ENCODE measurements at places on chromosomes 2 and 18.

- no peak for DNase-seq
Observed at GRCh38 chr18:75088622-75089211, 120.2 kb downstream of the PTGR3 start.

DNA sequence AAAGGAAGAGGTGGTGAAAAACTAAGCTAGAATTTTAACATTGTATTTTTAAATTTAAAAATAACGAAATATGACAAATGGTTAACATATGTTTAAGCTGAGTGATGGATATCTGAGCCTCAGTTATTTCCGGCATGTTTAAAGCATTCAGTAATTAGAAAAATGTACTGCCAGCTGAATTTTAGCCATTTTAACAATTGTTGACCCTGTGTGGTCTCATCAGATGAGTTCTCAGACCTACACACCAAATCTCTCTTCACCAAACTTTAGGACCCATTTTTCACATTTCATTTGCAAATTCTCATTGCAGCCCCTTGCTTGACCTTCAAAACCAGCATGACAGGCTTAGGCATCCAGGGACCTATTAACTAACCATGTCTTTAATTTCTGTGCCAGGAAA is 91.5 kb upstream of the RGPD4 start:
- no peak for DNase-seq

- peak; percentile 53 for DNase-seq
Observed at GRCh38 chr2:96359310-96359709, 23.7 kb downstream of the NCAPH start.

DNA sequence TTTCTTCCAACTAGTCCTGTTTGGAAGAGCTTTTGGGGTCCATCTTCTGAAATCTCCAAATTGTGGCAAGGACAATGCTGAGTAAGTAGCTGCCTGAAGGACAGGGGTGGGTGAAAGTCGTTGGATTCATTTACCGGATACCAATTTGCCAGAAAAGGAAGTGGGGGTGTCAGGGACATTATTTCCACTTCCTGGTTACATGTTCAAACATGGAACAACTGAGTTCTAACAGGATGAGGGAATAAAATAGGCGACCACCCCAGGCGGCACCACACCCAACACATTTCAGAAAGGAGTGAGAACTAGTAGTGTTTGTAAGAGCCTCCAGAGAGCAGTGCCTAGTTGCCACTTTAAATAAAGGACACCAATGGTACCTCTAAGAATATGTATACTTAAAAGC is 158.6 kb upstream of the SERTAD2 start:
- no peak for DNase-seq

DNA sequence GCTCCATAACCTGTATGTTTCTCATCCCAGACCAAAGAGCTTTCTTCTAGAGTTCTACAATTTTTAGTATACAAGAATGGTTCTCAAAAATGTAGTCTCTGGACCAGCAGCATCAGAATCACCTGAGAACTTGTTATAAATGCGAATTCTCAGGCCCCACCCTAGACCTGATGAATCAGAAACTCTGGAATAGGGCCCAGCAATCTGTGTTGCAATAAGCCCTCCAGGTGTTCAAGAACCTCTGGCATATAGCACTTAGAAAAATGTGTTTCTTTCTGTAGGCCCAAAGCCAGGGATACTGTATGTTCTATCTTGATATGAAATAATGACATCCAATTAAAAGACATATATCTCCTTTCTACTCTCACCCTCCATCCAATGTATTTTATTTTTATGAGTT is 10.4 kb downstream of the PAIP2B start:
- DNase-seq = no peak

GRCh38 chr2:64700133-64700809 is 46.6 kb upstream of the SERTAD2 start:
- no peak for DNase-seq

DNA sequence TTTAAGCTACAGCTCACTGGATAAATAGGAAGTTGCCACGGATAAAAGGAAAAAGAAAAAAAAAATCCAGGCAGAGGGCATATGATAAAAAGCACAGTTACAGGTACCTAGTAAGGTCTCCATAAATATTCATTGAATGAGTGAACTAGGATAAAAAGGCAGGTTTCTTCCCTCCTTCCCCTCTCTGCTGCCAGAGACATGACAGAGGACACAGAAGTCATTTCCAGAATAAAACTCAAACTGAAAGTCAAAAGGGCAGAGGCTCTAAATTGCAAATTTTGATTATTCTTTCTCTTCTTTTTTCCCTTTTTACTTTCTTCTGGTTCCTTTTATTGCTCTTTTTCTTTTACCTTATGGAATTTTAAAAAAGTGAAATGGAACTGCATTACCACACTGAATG is 7.7 kb downstream of the CD302 start:
- DNase-seq = no peak

- DNase-seq = no peak
Observed at GRCh38 chr2:104582471-104582870, 271.4 kb upstream of the POU3F3 start.

DNA sequence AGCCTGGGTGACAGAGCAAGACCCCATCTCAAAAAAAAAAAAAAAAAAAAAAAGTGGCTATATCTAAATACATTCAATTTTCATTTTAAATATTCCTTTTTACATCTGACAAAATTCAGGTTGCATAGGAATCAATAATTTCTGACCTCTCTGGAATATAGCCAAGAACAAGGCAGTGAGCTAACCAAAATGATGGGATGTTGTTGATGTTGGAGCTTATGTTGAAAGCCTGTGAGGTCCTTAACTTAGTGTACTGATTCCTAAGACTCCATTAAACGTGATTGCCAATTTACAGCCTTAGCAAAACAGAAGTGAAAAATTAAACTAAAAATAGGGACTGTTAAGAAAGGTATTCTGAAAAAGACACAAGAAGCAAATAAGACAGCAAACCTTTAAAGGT is 109.6 kb downstream of the MEP1B start:
- DNase-seq = no peak

DNA sequence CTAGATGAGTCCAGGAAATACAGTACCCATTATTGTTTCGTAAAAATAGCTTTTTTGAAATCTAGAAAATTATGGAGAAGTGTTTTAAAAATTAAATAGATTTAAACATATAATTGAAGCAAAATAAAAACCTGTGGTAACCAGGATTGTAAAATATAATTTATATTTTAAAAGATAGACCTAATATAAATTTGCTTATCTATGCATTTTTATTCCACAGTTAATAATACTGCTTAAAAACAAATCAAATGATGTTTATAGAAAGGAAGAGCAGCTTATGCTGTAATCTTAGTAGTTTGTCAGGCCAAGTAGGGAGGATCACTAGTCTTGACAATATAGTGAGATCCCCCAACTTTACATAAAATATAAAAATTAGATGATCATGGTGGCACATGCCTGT is 388.9 kb upstream of the CNTNAP5 start:
- no peak for DNase-seq

GRCh38 chr2:219251656-219252055 is 1.4 kb upstream of the TUBA4B start:
- no peak for DNase-seq

GRCh38 chr18:3692691-3693090 is 242.7 kb downstream of the TGIF1 start:
- no peak for DNase-seq

GRCh38 chr2:107337209-107337898 is 451.4 kb upstream of the ST6GAL2 start:
- no peak for DNase-seq

- DNase-seq = no peak
Observed at GRCh38 chr2:217459680-217460405, 543.0 kb downstream of the TNS1 start.

Data from CD4-positive, alpha-beta T cell treated with Interleukin-17A for 1 hour (primary cell).